ENCODE measurements at places on chromosomes 2 and 18.

- DNase-seq = no peak
Measured at GRCh38 chr2:109508556-109508955, 105.2 kb downstream of the SEPTIN10 start.

GRCh38 chr2:172226244-172227061 is 123.8 kb upstream of the DLX2 start:
- DNase-seq = no peak

- no peak for DNase-seq
Measured at GRCh38 chr2:185338104-185338503, 400.5 kb upstream of the FSIP2 start.

GRCh38 chr2:218858671-218859555 is 692 bp upstream of the WNT6 start:
- no peak for DNase-seq

DNA sequence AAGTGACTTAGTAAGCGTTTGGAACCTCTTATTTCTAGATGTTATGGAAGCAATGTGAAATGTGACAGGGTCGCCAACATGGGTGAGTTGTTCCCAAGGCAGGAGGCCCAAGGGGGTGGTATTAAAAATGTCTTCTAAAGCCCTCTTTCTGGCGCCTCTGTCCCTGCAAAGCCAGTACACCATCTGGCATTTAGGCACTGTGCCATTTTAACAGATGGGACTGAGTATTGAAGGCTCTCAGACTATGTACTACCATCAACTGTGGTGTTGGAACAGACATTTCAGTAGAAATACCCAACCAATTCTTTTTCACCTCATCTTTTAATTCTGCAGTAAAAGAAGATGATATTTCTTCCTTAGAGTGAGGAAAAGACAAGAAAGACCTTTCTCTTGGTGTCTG is 384.5 kb upstream of the MMADHC start:
- DNase-seq = no peak

DNA sequence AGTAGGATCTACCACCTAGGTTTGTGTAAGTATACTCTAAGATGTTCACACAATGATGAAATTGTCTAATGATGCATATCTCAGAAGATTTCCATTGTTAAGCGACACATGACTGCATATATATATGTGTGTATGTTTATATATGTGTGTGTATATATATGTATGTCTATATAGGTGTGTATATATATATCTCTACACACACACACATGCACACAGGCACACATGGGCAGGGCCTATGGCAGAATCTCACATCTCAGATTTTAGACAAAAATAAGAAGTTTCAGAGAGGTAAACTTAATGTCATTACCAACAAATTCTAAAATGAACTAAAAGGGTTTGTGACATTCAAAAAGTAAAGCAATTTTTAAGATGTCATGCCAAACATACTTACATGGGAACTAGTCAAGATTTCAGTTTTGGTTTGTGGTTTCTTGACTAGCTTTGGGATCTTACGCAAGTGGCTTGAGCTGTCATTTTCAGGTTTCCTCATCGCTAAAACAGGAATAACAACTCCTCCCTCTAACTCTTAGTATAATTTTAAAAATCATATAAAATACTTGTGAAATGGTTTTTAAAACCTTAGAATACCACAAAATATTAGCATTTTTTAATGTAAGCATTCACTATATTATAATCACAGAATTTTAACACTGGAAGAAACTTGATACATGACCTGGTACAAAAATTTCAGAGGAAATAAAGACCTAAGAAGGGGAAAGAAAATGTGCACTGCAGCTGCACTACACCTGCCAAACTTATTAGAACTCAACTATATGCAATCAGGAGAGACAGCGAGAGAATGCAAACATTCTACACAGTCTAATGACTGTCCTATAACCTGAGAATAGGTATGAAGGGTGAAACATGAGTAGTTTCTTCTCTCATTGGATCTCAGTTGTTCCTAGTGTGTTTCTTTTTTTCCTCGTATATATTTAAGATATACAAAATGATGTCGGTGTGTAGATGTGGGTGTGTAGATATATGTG is 75.7 kb downstream of the TTC21B start:
- no peak for DNase-seq

GRCh38 chr2:239225371-239225851 is 175.4 kb downstream of the HDAC4 start:
- no peak for DNase-seq

DNA sequence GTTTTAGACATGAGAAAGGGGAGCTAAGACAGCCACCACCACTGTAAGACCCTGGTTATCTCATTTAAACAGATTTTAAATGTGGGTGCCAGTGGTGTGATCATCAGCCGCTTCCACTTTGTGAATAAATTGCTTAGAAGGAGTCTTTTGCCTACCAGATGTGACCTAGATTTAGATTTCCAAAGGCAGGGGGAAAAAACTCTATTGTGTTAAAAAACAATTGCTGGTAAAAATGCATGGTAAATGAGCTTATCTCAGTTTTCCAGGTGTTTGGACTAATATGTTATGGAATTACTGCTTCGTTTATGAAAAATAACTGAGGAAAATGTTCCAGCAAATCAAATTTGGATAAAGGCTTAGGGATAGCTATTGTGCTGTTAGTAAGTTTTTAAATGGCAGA is 466.3 kb upstream of the RAB12 start:
- no peak for DNase-seq

GRCh38 chr2:55009277-55010060 is 40.8 kb downstream of the RTN4 start:
- no peak for DNase-seq

DNA sequence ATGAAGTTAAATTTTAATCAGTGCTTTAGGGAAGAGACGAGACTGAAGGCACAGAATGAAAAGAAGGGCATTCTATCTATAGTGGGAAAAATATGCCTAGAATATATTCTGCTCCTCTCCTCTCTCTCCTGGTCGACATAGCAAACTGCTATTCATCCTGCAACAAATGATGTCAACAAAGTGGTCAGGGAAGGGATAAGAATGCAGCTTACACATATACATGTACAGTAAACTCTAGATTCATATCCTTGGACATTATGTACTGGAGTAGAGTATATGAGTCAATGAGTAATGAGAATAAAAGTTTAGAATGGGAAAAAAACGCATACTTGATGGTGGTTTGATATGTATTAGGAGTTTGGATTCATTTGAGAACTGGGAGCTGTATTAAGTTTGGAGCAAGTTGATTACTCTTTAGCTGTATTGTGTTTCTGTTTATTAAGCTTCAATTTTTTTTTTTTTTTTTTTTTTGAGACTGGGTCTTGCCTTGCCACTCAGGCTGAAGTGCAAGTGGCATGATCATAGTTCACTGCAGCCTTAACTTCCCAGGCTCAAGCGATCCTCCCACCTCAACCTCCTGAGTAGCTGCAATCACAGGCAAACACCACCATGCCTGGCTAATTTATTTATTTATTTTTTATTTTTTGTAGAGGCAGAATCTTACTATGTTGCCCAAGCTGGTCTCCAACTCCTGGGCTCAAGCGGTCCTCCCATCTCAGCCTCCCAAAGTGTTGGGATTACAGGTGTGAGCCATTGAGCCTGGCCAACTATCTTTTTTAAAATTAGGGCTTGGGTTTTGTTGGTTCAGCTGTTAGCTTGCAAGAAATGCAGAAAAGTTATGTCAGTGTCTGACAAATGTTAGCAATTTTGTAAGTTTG is 53.8 kb downstream of the STAT1 start:
- DNase-seq = no peak

GRCh38 chr2:62672601-62673000 is 32.9 kb upstream of the EHBP1 start:
- no peak for DNase-seq

DNA sequence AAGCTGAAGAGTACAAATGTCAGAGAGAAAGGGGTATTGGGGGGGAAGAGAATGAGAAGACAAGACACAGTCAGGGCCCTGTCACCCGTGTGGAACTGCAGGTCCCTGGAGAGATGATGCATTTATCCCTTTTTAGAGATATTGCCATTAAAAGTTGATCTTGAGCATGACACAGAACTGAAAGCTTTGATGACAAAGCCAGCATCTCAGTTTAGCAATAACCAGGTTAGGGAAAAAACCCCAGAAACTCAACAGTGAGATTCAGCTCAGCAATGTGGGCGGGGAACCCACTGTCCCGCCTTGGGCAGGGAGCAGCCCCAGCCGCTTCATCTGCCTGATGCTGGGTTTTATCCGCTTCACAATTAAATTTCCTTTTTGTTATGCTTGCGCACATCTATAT is 181.1 kb downstream of the NEDD4L start:
- DNase-seq = no peak

- DNase-seq = no peak
Measured at GRCh38 chr18:59340312-59340711, 18.8 kb downstream of the LMAN1 start.

GRCh38 chr2:228627510-228627909 is 446.0 kb upstream of the SPHKAP start:
- no peak for DNase-seq

GRCh38 chr2:236940916-236941520 is 144.7 kb upstream of the COPS8 start:
- no peak for DNase-seq

- DNase-seq = no peak
Measured at GRCh38 chr2:56232912-56233311, 49.1 kb downstream of the CCDC85A start.

DNA sequence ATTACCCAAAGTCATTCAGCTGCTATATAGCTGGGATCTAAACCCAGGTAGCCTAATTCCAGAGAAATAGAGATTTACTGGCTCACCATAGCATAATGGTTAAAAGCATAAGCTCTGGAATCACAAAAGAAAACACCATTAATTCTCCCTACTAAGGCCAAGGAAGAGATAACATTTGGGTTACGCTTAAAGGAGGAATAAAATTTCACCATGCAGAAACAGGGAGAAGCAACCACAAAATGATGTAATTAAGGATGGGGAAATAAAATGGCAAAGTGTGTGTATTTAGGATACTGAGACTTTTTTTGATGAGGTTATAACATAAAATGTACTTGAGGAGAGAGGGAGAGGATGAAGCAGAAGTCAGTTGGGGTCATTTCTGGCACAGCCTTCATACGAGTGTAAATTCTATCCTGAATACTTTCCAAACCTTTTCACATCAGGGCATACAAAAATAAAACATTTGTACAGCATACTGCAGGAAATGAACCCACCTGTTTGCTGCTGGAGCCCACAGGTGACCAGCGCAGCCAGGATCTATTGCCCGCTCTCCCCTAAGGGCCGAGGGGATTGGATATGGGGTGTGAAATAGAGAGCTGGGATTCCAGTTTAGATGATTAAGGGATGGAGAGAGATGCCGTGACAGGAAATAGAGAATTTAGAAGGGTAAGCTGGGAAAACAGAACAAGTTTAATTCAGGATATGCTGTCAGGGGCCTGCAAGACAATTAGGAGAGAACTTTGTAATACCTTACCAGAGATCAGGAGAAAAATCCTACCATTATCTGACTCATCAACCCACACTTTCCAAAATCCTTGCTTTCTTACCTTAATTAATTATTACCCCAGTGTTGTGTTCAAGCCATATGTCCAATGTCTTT is 43.8 kb upstream of the SERTAD2 start:
- no peak for DNase-seq

All from activated naive CD4-positive, alpha-beta T cell (primary cell).